ENCODE measurements at places on chromosomes 7 and 10.

- DNase-seq, result no peak
Observed at GRCh38 chr10:114726820-114727271, 68.8 kb upstream of the ABLIM1 start.

DNA sequence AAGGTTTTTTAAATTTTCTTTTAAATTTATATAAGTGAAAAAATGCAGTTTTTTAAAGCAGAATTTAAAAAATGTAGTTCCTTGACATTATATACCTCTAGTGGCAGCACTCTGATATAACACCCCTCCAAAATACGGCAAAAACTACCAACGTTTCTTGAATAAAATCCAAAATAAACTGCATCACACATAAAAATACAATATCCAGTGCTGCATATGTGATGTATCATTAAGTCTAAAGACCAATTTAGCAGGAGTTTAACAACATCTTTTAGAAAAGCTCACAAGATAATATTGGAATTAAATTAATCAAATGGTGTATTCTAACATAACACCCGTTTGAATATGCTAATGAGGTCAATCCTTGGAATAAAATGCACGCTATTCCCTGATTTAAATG, 1.4 kb downstream of the TCERG1L start:
- DNase-seq, result no peak

DNA sequence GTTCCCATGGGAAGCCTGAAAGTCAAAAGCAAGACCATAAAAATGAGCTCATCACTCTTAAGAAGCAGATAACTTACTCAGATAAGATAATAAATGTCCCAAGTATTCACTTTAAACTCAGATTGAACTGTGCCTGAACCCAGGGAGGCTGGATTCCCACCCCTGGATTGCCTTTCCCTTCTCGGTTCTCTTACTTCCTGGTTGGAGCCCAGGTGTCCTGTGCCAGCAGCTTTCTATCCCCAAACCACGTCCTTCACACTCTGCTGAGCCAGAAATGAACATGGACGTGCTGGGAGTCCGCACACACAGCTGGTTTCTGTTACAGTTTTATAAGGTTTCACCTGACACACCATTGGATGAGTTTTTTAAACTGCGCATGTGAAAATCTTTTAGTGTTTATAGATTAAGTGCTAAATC, 636.2 kb upstream of the IGFBP3 start:
- DNase-seq, result no peak

- DNase-seq, result no peak
Observed at GRCh38 chr10:19652750-19653149, 163.5 kb upstream of the PLXDC2 start.

- no peak for DNase-seq
Observed at GRCh38 chr10:123863721-123864482, 27.7 kb downstream of the CPXM2 start.

GRCh38 chr7:84219310-84219709, 24.7 kb upstream of the SEMA3A start:
- no peak for DNase-seq

Measured in MV-4-11 (cell line).